ENCODE measurements at places on chromosomes 1 and 21.

GRCh38 chr1:9078015-9078751 is 8.7 kb upstream of the SLC2A5 start:
- DNase-seq, result no peak

DNA sequence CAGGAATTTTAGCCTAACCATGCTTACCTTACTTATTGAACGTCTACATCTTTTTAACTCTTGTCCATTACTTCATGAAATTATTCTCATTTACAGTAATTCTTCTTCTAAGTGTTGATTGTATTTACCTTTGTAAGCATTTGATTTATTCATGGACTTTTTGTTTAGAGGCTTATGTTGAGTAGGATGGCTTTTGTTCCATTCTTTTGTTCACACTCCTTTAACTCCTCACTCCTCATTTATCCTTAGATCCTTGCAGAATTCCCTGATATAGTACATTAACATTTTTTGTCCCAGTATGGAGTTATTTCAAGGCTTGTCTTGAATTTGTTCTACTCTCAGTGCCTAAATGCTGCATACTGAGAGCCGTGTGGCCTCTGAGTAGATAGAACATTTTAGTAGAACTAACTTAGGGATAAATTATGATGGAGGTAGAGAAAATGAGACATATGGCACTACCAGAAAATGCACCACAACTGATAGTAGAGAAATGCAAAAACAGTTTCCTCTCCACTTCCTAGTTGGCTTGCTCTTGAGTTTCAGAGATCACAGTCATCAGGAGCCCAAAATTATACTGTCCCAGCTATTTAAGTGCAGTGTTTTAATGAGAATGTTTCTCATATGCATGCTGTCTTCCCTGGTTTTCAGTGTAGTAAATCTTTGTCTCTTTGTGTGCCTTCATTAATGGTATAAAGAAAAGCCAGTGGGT is 69.5 kb downstream of the KCNK2 start:
- DNase-seq, result no peak

DNA sequence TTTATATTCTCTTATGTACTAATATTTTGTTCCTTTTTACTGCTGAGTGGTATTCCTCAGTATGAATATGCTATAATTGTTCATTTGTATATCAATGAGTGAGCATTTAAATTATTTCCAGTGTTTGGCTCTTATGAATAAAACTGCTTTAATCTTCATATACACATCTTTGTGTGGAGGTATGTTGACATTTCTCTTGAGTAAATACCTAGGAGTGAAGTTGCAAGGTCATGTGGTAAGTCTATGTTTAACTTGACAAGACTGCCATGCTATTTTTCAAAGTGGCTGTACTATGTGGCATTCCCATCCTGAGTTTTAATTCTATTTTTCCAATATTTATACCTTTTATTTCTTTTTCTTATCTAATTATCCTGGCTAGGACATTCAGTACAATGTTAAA is 124.2 kb downstream of the ADSS2 start:
- DNase-seq, result no peak

GRCh38 chr1:3590139-3590763 is 21.1 kb downstream of the MEGF6 start:
- no peak for DNase-seq
